ENCODE measurements at places on chromosomes 16 and 17.

DNA sequence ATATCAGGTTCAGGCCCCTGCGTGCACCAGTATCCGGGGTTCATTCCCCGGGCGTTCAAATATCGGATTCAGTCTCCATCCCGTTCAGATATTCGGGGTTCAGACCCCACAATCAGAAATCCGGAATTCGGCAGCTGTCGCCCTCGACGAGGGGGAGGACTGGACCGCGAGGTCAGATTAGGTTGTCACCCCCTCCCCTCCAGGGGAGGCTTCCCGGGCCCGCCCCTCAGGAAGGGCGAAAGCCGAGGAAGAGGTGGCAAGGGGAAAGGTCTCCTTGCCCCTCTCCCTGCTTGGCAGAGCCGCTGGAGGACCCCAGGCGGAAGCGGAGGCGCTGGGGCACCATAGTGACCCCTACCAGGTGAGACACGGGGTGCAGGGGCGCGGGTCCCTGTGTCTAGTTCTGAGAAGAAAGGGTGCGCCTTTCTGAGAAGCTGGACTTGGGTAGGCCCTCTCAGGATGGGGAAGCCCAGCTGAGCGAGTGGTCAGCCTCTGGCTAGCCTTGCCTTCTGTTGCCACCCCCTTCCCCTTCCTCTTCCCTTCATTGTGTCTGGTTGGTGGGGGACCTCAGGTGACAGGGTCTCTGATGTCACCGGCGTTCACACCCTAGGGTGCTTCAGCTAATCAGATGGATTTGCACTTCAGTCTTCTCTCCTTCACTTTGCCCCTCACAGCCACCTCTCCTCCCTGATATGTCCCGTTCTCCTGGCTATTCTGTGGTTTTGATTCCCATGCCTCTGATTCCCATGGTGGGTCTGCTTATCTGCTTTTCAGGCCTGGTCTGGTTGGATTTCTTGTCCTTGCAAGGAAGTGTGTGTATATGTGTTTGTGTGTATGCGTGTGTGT lies 844 bp downstream of the TAOK2 start:
- DNase-seq = no peak

DNA sequence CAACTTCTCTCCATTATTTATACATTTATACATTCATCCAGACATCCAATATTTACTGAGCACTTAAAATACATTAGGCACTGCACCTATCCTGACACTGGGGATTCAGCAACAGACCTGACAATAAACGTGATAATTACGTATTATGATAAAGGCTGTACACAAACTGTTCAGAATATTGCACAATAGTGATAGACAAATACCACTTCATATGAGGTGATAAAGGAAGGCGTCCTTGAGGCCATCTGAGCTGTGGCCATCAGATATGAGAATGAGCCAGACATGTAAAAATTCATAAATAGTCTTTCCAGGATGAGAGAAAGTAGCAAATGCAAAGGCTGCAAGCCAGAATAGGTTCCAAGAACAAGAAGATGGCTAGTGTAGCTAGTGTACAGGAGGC lies 8.6 kb downstream of the USP32 start:
- no peak for DNase-seq

DNA sequence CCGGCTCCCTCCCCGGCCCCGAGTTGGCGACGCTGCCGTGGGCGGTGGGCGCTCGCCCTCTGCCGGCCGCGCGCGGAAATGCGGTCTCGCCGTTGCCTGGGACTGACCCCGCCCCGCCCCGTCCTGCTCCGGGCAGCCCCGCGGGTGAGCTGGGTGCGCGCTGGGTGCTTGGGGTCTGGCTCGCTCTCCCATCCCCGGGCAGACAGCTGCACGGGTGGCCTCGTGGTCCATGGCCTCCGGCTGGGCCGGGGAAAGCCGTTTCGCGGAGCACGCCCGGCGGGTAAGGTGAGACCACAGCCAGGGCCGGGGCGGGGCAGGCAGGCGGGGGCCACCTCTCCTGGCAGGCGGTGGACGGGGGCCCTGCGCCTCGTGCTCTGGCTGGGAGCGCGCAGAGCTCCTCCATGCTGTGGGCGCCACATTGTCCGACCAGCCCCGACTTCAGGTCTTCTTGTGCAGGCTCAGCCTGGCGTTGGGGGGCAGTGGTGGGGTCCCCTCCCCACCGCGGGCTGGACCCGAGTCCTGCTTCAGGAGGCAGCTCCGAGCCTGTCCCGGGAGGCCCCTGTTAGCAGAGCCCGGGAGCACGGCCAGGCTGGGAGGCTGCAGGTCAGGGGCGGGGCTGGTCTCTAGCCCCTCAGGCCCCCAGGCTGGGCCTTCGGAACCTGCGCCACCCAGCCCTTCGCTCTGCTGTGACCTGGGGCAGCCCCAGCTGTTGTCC lies 7.0 kb upstream of the C1QTNF8 start:
- DNase-seq = peak; percentile 32

DNA sequence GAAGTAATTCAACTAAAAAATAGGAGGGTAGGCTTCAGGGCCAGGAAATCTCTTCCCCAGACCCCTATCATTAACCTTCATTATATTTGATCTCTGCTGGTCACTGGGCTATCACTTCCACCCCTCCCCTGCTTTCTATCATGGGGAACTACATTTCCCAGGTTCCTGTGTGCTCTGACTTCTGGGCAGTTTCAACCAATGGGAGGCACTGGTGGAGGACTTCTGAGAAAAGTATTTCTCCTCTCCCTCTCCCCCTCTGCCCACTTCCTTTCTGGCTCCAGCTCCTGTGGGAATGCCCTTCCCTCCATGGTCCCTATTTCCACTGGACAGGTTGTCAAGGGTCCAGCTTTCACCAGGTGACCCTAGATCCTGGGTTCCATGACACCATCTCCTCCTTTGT lies 364.4 kb downstream of the C16orf95 start:
- DNase-seq = no peak

- DNase-seq = no peak
Observed at GRCh38 chr16:11539641-11540050, 47.1 kb downstream of the LITAF start.

DNA sequence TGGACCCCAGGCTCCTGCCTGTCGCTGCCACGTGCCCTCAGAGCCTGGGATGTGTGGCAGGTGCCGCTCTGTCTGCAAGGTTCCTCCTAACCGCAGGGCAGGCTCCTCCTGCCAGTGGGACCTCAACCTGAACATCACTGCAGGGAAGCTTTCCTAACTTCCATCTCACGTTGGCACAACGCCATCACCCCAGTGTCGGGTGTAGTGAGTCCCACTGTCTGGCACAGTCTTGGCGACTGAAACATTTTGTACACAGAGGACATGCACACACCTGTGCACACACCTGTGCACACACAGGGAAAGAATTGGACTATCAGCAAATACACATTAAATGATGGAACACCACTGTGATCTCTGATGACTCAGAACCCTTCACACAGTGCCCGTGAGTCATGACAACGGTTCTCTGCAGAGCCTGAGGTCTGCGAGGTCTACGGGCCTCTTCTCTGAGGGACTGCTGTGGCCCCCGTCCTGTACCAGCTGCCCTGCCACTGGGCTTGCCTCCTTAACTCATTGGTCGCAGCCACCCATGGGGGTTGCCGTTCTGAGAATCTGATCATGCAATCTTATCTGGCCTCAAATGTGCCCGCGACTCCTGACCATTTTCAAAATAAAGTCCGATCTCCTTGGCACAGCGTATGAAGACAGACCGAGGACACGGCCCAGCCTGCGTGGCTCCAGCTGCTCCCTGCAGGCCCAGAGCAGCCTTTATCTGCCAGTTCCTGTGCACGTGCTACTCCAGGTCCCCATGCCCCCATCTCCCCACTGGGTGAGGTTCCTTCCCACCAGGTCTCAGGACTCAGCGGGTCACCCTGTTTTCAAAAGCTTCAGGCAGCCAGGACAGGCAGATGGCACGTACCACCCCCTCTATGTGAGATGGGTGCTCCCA lies 7.6 kb downstream of the CCDC57 start:
- DNase-seq = no peak

- no peak for DNase-seq
Observed at GRCh38 chr16:83942815-83943515, 10.1 kb upstream of the OSGIN1 start.

DNA sequence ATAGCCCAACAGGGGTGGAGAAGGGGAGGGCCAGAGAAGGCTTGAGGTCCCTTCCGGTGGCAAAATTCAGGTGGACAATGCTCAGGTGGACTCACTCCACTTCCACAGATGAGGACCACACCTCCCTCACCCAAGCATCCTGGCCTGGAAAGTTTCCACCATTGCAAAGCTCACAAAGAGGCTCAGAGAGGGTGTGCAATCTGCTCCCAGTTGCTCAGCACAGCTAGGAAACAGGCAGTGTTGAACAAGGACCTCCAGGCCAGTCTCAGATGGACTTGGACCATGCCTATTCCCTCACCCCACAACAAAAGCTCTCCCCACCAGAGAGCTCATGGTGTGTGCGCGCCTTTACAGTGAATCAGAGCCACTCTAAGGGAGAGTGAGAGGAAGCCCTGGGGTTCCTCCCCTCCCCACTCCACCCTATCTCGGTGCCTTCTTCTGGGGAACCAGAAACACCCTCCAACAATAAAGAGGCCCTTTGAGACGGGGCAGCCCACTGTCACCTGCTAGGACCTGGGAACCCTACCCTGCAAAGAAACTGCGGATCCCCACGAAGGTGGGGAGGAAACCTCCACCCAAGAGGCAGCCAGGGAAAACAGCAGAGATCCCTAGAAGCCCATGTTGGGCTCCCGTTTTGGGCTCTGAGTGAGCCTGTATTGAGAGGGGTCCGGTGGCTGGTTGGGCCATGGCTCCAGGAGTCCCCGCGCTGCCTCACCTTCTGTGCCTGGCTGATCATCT lies 1.6 kb downstream of the FAM83G start:
- DNase-seq = no peak

GRCh38 chr16:81189100-81189664 lies 49.3 kb upstream of the BCO1 start:
- DNase-seq = no peak

DNA sequence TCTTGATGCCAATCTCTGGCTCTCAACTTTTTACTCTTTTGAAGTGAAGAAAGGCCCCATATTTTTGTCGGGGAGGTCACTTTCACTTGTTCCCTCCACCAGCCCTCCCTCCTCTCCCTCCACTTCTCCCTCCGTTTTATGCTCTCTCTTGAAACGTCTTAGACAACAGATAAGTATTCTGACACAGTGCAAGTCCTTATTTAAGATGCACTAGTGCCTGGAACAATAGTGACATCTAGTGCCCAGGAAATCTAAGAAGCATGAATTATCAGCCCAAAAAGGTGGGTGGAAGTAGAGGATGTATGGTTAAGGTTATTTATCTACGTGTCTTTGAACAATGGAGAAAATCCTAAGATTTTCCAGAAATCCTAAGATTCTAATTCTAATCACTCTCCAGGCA lies 17.9 kb downstream of the PSME3IP1 start:
- DNase-seq = no peak

GRCh38 chr16:85537331-85537788 lies 75.8 kb upstream of the GSE1 start:
- DNase-seq = no peak

- no peak for DNase-seq
Observed at GRCh38 chr17:60395508-60396065, 3.7 kb upstream of the USP32 start.

DNA sequence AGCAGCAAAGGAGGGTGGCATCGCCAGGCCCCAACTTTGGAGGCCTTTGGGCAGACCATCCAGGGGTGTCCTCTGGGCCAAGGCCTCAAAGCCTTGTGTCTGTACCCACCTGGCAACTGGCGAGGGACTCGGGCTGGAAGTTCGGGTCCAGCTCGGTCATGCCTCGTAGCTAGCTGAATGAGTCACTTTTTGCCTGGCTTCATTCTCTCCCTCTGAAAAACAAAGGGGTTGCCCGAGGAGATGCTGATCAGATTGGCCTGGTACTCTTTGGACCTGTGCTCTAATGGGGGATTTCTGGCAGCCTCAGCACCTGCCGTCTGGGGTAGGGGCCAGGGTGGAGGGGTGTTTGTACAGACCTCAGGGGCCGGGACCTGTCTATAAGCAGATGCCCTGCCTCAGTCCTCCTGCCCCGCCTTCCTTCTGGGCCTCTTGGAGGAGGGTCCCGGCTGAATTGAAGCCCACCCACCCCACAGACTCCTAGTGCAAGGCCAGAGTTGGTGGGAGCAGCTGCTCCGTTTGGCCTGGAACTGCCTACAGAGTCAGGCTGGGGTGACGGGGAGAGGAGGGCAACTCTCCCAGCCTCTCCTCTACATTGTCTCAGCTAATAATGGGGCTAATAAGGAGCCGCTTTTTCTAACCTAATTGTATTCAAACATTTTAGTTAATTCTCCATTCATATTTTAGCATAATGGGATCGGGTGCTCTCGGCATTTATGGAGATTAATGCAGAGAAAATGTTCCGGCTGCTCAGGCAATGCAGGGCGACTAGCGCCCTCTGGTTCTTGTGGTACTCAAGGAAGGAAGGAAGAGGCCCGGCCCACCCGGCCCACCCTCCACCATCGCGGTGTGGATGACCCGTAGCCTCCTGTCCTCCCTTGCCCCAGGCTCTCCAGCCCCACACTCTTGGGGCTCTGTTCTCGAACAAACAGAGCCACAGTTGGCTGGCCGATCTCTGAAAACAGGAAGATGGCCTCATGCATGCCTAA lies 21.4 kb upstream of the ABCC3 start:
- DNase-seq = no peak

- no peak for DNase-seq
Observed at GRCh38 chr17:55154101-55154500, 110.7 kb upstream of the HLF start.

DNA sequence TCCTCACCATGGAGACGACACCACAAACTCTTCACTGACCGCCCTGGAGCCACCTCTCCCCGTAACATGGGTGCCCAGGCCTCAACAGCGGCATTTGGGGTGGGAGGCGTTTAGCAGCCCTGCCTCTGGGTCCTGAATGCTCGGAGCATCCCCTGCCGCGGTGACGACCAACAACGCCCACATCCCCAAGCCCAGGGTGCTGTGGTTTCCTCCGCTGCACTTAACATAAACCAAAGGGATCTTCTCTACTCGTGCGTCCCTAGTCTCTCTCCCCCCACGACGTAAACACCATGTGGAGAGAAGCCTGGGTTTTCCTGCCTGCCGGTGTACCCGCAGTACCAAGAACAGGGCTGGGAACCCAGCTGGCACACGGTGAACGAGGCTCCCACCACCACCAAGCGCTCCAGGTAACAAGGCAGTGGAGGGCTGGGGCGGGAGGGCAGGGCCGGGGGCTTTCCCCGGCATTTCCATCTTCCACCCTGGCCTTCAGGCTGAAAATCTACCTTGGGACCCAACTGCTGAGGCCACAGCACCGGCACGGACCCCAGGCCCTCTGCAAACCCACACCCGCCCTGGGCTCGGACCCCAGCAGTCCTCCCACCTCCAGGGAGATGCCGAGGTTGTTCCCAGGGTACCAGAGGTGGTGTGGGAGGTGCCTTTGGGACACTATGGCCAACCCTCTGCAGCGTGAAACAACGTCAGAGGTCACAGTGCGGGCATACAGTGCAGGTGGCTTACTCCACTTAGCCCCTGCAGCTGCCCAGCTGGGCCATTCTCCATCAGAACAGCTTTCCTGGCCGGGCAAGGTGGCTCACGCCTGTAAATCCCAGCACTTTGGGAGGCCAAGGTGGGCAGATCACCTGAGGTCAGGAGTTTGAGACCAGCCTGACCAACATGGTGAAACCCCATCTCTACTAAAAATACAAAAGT lies 54.3 kb downstream of the TIMM22 start:
- no peak for DNase-seq

DNA sequence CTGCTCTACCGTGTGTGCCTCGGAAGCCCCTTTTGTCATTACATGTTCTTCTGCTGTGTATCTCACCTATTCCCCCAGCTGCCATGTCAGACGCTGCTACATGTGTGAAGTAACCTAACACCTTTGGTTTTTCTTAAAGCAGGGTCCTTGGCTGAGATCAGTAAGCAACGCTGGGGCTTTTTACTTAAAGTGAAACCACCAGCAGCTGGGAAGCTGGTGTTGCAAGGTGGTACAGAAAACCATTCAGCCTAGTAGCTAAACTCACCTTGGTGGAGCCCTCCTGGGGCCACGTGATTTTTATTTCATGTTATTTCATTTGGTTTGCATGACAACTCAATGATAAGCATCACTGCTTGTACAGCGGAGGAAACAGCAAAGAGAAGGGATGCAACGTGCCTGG lies 62.6 kb downstream of the PLCG2 start:
- no peak for DNase-seq
